ENCODE measurements at places on chromosomes 12 and 14.

DNA sequence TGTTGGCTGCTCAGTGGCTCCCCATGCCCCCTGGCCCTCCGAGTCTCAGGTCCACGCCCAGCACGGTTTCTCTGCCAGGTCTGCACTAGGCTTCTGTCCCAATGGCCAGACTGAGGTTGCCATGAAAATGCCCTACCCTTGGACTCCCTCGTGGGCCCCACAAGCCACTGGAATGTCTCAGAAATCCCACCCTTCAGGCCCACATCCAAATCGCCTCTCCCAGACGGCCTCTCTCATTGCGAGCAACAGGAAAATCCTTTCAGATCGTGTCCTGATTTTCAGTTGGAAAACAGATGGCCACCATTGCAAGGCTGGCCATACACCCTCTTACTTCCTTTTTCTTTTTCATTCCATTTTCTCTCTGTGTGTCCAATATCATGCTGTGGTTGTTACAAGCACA, 77.3 kb downstream of the IRF2BPL start:
- no peak for DNase-seq

GRCh38 chr14:77186911-77187648, 5.5 kb downstream of the TMEM63C start:
- peak; percentile 35 for DNase-seq

DNA sequence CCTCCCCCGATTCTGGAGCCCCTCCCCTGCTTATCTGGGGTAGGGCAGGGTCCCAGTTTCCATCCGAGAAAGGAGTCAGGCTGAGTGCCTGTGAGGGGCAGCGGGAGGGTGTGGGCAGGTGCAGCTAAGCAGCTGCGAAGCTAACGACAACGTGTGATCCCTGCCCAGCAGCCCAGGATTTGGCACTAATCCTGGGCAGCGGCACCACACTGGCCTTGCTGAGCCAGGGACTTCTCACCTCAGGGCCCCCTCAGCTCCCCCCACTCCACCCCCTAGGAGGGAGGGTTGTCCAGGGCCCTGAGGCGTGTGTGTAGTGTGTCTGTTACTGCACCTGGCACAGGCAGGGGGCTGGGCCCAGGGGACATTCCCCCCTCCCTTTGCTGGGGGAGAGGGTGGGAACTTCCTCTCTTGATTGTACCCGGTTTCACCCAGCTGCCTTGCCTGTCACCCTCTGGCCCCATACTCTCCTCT, 1.8 kb downstream of the SMIM41 start:
- DNase-seq = no peak

GRCh38 chr12:12181511-12181910, 85.3 kb downstream of the LRP6 start:
- DNase-seq = no peak

- DNase-seq = peak; percentile 33
These were observed 109.8 kb upstream of the EGLN3 start for GRCh38 chr14:34060651-34060999.

- peak; percentile 80 for DNase-seq
These were observed 3.7 kb downstream of the REM2 start for GRCh38 chr14:22886500-22887259.

GRCh38 chr14:48113713-48114112, 438.3 kb upstream of the MDGA2 start:
- no peak for DNase-seq

DNA sequence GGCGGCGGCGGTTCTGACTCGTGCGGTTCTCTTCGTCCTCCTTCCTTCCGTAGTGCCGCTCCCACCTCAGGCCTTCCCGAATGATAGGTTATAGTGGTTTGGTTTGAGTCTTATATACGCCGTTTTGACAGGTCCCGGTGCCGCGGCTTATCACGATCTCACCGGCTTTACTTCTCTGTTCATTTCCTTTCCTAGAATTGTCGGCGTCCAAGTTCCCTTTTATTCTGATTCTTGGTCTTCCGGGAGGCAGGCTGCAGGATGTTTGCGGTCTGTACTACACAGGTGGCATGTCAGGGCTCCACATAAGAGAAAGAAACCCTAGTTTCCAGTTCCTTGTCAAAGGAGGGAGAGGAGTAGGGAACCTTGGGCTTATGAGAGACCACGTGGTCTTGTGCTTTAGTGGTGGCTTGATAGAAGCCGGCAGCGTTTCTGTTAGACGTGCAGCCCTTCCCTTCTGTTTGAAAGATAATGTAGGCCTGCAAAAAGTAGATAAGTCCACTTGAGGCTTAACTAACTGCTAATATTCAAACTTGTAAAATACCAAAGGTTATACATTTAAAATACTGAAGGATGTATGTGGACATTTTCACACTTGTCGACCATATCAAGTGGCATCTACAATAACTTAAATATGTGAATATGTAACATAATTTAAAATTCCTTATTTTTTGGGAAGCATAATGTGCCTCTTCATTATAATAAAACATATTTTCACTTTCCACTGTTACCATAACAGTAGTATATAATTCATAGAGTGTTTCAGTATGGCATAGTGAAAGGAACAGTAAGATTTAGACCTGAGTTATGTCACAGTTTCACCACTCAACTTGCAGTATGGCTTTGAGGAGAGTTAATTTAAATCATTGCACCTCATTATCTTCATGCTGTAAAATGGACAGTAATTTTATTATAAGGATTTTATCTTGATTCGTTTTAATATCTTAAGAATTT, 804 bp downstream of the USP15 start:
- no peak for DNase-seq

GRCh38 chr14:55661029-55661428, 81.0 kb downstream of the KTN1 start:
- no peak for DNase-seq

- DNase-seq = no peak
These were observed 4.7 kb upstream of the TTC7B start for GRCh38 chr14:90820958-90821357.

GRCh38 chr12:50074936-50075807, 10.0 kb upstream of the SMARCD1 start:
- peak; percentile 93 for DNase-seq

DNA sequence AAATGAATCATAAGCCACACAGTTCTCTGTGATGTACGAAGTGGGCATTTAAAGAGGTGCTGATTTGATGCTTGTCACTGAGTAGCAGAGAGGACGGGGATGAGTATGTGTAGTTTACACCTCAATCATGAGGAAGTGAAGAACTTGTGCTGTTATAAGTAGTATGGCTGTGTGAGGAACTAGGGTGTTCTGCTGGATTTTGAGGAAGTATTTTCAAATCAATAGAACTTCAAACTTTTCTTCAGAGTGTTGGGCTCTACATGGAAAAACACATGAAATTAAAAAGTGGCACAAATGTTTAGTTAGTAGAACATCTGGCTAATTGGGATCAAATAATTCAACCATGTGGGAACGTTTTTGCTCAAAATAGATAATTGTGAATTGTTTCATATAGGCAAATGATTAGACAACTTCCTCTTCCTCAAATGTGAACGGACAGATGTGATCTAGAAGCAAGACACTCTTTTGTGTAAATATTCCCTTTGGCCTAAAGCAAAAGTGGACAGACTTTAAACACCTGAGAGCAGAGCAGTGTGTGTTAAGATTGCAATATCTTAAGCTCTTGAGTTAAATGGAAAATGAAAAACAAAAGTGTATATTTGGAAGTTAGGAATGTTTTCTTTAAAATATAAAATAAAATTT, 168.5 kb downstream of the NAV3 start:
- no peak for DNase-seq

DNA sequence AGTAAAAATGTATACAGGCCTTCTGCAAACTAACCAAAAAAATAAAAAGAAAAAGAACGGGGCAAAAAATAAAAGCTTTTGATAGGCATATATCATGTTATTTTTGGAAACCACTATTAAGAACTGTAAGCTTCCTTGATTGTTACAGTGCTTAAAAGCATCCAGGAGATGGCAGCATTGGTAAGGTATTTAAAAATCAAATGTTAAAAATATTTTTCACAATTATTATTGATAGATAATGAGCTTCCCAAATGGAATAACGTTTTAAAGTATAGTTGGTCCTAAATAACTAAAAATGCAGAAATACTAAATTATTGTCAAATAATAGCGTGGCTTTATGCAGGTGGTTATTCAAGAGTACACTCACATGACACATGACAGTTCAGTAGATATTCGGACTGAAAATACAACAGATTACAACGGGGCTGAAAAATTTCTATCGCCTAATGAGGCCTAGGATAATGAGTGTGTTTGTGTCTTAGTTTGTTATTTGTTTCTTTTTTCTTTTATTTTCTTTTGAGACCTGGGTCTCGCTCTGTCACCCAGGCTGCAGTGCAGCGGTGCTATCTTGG, 127.2 kb upstream of the ATF7IP start:
- no peak for DNase-seq

DNA sequence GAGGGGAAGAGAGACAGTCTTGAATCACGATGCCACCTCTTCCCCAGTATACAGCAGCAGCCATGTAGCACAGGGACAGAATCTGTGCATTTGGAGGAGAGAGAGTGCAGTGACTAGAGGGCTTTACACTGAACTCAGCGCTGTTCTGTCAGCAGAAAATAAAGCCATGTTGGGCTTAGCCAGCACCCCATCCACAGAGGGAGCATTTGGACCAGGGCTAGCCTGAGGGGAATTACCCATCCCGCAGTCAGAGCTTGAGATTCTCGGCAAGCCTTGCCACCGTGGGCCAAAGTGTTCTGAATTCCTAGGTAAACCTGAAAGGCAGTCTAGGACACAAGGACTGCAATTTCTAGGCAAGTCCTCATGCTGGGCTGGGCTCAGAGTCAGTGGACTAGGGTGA, 120.4 kb upstream of the CNOT2 start:
- no peak for DNase-seq

GRCh38 chr12:542395-543113, 82.8 kb downstream of the B4GALNT3 start:
- no peak for DNase-seq

DNA sequence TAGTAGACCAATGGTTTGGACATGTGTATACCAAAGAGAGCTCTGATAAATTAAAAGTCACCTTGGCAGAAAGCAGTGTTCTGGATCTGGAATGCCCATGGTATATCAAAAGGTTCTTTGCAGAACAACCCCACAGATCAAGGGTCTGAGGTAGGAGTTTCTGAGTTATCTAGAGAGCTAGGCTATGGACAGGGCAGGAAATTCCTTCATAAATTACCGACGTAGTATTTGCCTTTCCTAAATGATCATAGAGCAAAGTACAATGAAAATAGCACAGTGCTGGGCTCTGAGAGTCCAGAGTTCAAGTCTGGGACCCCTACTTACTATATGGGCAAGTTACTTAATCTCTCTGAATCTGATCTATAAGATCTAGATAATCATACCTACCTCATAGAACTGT, 35.3 kb upstream of the PELI2 start:
- no peak for DNase-seq

DNA sequence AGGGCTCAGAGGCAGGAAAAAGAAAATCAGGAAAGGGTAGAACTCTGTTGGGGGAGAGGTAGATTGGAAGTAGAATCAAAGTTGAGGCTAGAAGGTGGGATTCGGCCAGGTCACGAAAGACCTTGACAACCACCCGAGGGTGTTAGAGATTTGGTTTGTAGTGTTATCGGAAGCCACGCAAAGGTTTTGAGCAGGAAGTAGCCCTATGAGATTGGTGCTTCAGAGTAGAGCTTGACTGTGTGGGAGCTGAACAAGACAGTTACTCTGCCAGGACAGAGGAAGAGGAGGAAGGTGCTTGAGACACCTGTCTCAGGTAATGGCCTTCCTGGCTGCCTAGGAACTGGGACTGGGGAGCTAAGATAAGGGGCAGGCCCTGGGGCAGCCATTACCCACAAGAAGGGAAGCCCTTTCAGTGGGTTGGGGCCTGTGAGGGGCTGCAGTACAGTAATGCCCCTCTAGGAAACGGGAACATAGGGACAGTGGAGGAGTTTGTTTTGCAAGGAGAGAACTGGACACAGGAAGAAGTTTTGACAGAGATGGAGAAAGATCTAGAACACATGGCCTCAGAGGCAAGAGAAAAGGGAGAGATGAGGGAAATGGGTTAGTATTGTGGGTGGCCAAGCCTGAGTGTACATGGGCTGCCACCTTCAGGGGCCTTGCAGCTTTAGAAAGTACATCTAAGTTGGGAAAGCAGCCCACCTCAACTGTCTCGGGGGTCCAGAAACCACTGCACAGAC, 73.5 kb downstream of the RIN3 start:
- DNase-seq = no peak

- DNase-seq = no peak
These were observed 50.3 kb upstream of the SRSF5 start for GRCh38 chr14:69716478-69717187.

DNA sequence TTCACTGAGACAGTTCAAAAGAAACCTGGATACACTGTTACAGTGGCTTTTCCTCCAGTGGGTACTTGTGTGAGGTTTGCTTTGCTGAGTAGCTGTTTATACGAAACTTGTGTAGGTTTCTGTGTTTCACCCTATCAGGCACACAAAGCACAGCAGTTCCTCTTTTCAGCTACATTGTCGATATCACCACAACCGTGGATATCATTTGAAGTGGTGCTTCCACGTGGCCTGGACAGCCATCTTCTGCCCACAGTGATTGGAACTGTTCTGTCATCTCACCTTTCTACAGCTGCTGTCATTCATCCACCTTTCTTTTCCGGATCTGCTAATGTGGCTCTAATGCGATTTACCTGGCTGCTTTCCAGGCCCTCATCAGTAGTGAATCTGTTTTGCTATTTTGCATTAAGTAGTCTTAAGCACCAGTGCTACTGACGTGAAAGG, 368.8 kb downstream of the SYT1 start:
- DNase-seq = no peak

GRCh38 chr14:92241966-92242595, 80.9 kb upstream of the SLC24A4 start:
- no peak for DNase-seq

- no peak for DNase-seq
These were observed 100.2 kb upstream of the PARP11 start for GRCh38 chr12:3973269-3973884.

Measured in WTC11 (cell line).